EH (cell line): ENCODE measurements at places on chromosomes 7 and 10.

- DNase-seq: no peak
Observed at GRCh38 chr10:5644930-5645329, 21.5 kb downstream of the ASB13 start.

- DNase-seq: no peak
Observed at GRCh38 chr7:25246306-25246705, 18.0 kb upstream of the NPVF start.

GRCh38 chr10:123642293-123642692, 23.9 kb upstream of the GPR26 start:
- no peak for DNase-seq

DNA sequence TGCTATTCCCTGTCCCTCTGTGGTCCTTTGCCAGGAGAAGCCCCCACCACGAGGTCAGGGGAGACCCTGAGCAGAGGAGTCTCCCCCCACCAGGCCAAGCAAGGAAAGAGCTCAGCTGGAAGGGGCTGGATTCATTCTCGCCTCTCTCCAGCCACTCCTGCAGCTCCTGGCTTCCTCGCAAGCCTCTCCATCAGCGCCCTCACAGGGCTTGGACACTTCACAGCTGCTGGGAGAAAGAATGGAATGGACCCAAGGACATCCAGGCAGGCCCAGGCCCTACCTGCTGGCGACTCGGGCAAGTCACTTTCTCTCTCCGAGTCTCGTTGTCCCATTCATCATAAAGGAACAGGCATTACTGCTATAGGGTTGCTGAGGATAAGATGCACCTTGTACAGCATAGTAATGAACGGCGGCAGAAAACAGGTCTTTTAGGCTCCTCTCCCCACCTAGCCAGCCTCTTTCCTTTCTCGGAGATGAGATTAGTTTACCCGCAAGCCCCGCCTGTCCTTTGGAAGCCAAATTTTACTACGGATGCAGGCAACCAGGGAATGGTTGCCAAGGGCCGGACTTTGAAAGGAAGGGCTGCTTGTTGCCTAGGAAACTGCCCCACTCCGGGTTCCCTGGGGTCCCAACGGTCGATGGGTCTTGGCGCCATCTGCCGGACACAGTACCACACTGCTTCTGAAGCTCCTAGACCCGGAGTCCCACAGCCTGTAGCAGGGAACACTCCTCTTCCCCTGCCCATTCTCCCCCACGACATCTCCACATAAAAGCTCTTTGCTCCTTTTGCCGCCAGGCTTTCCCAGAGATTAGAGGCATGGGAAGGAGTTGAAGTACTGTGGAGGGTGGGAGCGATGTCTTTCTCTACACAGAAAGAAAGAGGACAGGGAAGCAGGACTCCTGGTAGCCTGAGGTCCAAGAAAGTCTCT, 22.3 kb downstream of the IMPDH1 start:
- peak; percentile 76 for DNase-seq

DNA sequence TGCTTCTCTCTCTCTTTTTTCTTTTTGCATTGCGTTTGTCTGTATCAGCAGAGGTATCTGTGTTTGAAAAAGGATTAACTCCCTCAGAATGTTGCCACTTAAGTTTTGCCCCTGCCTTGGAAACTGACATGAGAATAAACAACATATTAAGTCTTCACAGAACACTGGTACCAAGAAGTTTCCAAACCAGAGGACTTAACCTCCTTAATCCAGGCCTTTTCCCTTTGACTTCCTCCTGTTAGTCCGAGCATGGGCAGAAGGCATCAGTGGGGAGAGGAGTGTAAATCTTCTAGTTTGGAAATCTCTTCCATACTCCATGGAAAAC, 681.4 kb downstream of the LRMDA start:
- no peak for DNase-seq

- peak; percentile 85 for DNase-seq
Observed at GRCh38 chr7:6015917-6016652, 7.0 kb downstream of the AIMP2 start.

- peak; percentile 71 for DNase-seq
Observed at GRCh38 chr7:112898432-112899290, 108.5 kb upstream of the TMEM168 start.

DNA sequence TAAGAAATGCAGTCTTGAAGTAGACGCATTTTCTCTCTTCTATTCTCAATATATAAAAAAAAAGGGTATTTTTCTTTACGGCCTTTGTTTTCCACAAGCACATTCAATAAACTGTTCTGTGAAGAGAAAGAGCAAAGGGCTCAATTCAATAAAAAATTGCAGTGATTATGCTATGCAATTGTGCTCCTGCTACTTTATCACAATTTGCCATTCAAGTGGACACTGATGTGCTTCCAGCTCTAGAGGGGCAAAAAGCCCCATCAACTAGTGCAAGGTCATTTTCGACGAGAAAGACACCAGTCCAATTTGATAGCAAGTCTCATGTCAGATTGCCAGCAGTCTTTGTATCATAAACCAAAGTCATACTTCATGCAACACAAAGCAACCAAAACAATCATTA, 82.6 kb upstream of the THSD7A start:
- DNase-seq: no peak

GRCh38 chr10:114996542-114996941, 58.5 kb downstream of the TRUB1 start:
- DNase-seq: peak; percentile 79

GRCh38 chr10:76175533-76176165, 744.2 kb downstream of the LRMDA start:
- DNase-seq: no peak

DNA sequence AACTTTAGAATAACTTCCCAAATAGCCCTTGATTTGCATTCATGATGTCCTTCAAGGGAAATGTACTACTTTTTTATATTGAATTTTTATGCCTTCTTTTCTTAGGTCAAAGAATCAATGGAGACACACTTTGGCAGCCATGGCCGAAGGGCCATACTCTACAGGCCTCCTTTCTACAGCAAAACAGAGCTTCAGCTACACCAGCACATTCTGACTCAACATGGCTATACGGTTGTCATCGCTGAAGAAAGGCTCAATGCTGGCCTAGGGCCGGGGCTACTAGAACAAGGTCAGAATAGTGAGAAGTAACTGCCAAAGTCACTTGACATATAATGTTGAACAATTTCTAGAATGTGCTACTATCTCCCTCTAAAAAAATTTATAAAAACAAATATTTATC, 27.0 kb downstream of the CPED1 start:
- DNase-seq: no peak

GRCh38 chr7:105013221-105013815, 687 bp upstream of the KMT2E start:
- peak; percentile 96 for DNase-seq

- peak; percentile 73 for DNase-seq
Observed at GRCh38 chr10:112314822-112315474, 31.7 kb downstream of the TECTB start.

DNA sequence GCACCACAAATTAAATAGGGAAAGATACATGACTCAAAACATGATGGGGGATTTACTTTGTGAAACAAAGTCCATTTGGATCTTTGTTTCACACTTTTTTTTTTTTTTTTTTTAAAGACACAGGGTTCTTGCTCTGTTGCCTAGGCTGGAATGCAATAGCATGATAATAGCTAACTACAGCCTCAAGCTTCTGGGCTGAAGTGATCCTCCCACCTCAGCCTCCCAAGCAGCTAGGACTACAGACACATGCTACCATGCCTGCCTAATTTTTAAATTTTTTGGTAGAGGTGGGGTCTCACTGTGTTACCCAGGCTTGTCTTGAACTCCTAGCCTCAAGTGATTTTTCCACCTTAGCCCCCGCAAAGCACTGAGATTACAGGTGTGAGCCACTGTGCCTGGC, 172.6 kb upstream of the KLF14 start:
- DNase-seq: no peak

DNA sequence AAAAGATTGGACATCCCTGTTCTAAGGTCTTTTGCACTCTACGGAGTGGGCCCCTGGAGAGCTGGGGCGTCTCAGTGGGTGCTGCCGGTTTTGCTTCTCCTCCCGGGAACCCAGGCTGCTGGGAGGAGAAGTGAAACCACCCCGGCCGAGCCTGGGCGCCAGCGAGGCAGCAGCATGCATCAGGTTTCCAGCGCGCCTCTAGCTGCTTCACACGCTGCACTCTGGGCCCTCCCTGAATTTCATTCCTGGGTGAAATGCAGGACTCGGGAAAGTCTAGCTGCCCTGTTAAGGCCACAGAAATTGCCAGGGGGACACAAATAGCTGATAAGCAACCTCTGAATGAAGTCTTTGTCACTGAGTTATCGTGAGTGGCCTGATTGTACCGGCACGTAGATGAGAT, 127.4 kb downstream of the TRRAP start:
- no peak for DNase-seq

DNA sequence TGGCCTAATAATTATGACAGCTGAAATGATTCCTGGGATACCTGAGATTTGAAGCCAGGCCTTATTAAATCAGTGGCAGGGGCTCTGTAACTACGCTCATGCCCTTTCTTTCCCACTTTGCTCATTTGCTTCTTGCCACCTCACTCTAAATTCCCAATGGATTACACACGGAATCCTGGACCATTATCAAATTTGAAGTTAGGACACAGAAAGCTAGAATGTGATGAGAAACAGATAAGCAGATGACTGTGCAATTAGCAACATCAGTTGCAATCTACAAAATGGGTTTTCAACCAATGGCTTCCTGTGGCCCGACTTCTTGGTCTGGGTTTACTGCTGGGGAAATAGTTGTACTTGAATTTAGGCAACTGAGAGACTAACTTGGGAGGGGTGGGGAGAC, 374.3 kb downstream of the INHBA start:
- DNase-seq: peak; percentile 89

- DNase-seq: peak; percentile 59
Observed at GRCh38 chr10:15563246-15563645, 156.5 kb downstream of the ITGA8 start.

GRCh38 chr10:34587002-34587679, 228.0 kb downstream of the PARD3 start:
- peak; percentile 52 for DNase-seq

- DNase-seq: no peak
Observed at GRCh38 chr10:22959950-22960349, 32.1 kb downstream of the ARMC3 start.

GRCh38 chr10:76315240-76315639, 883.8 kb downstream of the LRMDA start:
- DNase-seq: no peak

DNA sequence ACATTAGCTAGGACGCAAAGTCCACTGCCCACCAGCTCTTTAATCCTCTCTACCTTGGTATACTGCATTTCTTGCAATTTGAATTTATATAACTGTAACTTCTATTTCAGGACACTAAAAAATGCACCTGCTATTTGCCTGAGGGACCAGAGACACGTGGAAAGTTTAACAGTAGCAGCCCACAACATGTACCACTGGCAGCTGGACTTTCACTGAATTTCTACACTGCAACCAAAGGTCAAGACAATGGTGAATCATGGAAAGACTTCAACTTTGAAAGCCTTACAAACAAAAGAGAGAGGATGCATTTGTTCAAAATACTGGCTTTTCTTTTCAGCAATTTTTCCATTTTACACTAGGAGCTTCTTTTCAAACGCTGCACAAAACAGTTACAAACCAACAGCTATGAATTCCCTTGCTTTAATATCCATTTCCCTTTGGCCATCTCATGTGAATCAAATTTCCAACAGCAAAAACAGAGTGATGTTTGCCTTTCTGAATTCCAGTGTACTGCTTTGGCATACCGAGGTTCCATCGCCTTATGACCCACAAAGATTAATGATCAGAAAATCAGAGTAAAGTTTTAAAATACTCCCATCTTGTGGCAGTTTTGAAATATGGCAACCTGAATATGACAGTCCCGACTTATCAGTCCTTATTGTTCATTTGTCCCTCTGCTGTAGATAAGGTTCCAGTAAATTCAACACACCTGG, 29.9 kb upstream of the HNRNPH3 start:
- peak; percentile 70 for DNase-seq

DNA sequence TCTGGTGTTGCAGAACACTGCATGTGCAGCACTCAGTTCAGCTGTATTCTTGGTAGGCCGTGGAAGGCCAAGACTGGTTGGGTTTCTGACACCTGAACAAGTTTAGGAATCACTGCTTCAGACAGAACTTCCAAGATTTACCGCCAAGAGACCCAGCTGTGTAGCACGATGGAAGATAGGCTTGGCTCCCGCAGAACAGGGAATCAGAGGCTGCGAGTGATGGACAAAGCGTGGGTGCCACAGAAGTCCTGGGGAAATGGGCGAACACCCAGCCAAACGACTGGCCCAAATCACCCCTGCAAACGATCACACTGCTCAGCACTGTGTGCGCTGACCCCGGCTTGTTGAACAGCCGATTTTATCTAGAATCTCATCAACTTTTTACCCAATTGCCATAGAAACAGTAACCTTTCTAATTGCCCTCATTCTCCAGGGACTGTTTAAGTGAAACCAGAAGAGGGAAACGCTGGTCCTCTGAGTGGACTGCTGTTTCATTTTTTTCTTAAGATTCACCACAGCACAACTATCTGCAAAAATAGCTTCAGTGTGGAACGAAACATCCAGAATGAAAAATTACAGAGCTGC, 17.9 kb downstream of the ZFAND2A start:
- peak; percentile 24 for DNase-seq

DNA sequence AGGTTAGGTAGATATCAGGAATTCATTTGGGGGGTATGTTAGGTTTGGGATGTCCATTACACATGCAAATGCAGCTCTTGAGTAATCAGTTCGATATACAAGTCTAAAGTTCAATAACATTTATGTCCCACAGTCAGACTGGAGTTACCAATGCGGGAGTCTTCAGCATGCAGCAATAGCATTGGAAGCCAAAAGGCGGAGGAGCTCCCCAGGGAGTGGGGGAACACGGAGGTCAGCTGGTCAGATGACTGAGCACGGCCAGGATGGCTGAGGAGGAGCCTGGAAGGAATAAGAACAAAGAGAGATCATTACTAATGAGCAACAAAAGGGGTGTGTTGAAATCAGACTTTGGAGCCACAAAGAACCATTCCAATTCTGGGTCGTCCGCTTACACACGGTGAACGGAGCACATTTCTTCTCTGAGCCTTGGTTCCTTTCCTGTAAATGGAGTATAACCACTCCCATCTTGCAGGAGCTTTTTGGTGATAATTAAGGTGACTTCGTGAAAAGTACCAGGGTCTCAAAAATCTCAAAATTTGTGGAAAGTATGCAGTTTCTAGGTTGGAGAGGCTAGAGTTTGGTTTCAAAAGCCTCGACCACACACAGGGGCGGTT, 478 bp upstream of the ZNF22 start:
- DNase-seq: no peak

DNA sequence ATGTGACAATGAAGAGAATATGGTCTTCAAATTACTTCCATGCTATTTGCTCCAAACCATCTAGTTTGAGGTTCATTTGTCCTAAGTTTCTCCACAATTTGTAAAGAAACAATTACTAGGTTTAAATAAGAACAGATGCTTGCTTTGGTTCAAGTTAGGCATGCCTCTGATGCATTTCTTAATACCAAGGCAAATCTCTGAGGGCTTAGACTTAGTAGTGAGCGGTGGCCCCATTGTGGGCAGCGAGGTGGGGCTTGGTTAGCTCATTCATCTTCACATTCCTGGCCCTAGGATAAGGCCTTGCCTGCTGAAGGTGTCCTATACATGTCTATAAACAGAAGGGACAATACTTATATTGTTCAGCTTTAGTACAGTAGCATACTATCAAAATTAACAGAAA, 52.4 kb upstream of the RHEB start:
- DNase-seq: peak; percentile 24

GRCh38 chr10:103592186-103593021, 98.9 kb downstream of the NEURL1 start:
- peak; percentile 50 for DNase-seq
